ENCODE measurements at places on chromosomes 16 and 17.

- DNase-seq: no peak
Measured at GRCh38 chr17:37551788-37552187, 57.4 kb downstream of the SYNRG start.

DNA sequence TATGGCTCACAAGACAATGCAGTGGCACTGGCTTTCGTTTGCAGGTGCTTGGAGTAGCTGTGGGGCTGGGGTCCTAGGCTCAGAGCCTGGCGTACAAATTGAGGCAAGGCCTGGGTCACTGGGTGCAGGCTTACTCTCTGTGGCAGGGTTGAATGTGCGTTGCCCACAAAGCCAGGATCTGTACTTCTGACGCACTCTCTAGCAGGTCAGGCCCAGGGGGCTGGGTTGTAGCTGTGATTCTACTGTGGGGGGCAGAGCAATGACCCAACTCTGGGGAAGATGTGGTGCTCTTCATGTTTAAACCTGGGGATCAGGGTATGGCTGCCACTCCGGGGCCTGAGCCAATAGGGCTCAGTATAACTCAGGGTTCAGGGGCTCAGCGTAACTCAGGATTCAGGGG, 6.4 kb upstream of the PRSS21 start:
- no peak for DNase-seq

GRCh38 chr16:88810166-88810911, 1.4 kb downstream of the APRT start:
- DNase-seq: no peak

DNA sequence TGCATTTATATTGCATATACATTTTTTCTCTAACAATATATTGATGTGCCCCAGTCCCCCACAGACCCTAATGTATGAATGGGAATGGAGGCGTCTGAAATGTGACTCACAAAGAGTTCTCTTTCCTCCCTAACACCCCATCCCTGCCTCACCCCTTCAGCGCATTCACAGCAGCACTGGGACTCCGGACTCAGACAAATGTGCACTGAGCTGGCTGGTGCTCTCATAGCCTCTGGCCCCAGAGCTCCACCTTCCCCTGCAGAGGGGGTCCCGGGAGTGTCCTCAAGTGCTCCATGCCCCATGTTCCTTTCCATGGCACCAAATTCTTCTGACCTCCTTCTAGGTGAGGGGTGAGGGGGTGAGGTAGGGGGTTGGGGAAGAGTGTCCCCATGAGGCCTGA, 20.6 kb downstream of the NPTX1 start:
- DNase-seq: no peak

DNA sequence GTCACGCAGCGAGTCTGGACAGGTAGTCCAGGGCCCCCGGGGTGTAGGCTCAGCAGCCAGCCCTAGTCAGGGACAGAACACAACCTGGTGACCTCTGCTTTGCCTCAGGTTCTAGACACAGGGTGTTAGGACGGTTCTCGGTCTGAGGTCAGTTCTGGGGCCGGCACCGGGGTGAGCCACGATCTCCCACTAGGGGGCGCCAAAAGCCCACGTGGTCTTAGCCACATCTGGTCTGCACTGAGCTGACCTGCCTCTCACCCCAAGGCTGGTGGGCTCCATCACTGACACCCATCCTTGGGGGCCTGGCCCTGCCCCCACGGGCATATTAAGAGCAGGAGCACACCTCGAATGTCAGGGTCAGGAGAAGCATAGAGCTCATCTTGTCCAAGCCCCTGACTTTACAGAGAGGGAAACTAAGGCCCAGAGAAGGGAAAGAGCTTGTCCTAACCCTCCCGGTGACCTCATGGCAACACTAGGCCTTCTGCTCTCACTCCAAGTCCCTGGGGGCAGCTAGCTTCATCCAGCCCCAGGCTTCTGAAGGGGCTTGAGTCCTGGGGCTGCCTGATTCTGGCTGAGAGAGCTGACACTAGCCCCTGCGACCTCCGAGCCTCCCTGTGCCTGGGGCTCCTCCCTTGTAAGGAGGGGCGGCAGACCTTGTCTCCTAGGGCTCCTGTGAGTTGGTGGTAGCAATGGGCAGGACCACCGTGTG, 9.0 kb downstream of the SLC5A10 start:
- DNase-seq: peak; percentile 82

DNA sequence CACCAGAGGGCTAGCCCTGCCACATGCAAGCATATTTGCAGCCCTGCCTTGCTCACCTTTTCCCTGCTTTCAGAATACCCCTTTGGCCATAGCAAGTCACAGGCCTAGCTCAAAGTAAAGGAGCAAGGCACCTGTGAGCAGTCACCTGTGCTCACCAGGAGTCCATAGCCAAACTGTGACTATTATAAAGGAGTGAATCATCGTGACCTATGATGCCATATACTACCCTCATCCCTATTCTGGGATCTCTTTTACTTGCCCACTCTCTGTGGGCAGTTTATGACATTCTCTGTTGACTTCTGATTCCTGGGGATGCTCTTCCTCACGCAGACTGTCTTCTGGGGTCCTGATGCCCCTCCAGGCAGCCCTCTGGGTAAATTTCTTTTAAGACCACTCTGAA, 200.5 kb upstream of the NLRP1 start:
- DNase-seq: no peak

GRCh38 chr16:20181416-20181815, 107.7 kb upstream of the GPR139 start:
- no peak for DNase-seq

- DNase-seq: no peak
Measured at GRCh38 chr17:11730747-11731146, 132.5 kb downstream of the DNAH9 start.

- DNase-seq: peak; percentile 31
Measured at GRCh38 chr16:27374804-27375425, 27.1 kb upstream of the IL21R start.

DNA sequence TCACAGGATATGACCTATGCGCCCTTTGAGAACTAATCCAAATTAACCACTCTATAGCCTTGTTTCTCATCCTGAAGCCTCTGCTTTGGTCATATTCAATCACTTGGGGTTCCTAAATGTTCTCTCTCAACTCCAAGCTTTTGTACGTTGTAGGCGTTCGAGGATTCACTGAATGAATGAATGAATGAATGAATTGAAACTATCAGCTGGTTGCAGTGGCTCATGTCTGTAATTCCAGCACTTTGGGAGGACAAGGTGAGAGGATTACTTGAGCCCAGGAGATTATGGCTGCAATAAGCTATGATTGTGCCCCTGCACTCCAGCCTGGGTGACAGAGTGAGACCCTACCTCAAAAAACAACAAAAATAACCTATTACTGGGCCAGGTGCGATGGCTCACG, 5.9 kb upstream of the SUMO2 start:
- DNase-seq: no peak

DNA sequence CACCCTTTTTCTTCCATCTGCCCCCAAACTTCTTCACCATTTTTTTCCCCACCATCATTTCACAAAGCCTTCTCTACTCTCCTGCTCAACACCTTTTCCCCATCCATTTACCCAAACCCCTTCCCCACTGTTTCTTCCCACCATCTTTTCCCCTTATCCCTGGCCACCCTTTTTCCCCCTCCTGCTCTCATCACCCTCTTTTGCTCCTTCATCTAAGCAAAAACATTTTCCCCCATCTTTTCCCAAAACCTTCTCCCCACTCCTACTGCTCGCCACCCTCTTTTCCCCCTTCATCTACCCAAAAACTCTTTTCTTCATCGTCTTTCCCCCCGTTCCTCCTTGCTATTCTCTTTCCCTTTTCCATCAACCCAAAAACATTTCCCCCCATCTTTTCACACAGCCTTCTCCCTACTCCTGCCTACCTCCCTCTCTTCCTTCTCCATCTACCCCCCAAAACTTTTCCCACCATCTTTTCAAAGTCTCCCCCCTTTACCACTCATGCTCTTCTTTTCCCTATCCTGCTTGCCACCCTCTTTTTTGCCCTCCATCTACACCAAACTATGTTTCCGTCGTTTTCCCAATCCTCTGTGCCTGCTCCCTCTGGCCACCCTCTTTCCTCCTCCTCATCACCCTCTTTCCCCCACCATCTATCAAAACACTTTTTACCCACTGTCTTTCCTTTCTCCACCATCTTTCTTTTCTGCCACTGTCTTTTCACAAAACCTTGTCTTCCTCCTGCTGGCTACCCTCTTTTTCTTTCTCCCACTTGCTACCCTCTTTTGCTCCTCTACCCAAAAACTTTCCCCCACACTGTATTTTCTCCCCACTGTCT, 205.8 kb upstream of the WSB1 start:
- DNase-seq: no peak

DNA sequence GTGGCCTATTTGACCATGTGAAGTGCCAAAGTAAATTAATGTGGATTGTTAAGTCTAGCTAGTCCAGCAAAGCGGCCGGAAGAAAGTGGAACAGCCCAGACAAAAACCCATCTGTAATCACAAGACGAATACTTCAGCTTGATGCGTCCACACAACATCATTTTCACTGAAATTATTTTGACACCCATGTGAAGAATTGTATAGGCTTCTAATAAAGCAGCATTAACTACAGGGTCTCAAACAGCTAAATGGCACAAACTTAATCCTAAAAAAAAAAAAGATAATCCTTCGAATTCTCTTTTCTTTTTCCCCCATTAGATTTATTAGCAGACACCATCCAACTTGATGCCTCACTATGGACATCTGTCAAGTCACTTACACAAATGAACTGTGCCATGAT, 73.8 kb downstream of the TOX3 start:
- no peak for DNase-seq

DNA sequence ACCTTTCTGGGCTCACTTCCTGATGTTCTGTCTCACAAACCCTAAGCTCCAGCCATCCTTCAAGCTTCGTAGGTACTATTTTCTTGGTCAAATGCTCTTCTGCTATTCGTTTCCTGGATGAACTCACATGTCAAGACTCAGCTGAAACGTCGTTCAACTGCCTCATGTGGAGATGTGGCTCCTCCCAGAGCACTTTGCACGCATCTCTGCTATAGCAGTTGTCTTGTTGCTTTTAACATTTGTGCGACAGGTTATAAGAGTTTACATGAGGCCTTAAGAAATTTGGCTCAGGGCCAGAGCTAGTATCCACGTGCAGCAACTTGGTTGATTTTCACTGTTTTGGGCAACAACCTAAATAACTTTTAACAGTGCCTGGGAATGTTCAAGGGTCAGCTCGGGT, 2.8 kb upstream of the KRT40 start:
- no peak for DNase-seq

DNA sequence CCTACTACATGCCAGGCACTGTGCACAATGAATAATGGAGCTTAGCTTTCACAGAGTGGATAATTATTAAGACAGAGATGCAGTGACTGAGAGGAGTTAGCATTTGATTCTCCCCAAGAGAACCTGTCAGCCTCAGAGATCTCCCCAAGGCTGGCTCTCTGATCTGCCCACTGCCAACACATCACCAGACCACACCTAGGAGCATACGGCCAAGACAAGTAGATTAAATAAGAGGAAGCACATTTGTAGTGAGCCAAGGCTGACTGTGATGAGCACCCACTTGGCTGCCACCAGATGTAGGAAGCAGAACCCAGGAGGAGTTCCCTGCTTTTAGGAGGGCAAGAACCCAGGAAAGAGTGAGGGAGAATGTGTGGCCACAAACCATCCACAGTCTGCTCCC, 130.1 kb downstream of the SPACA3 start:
- no peak for DNase-seq

GRCh38 chr17:58432806-58433573, 15.7 kb upstream of the RNF43 start:
- no peak for DNase-seq

DNA sequence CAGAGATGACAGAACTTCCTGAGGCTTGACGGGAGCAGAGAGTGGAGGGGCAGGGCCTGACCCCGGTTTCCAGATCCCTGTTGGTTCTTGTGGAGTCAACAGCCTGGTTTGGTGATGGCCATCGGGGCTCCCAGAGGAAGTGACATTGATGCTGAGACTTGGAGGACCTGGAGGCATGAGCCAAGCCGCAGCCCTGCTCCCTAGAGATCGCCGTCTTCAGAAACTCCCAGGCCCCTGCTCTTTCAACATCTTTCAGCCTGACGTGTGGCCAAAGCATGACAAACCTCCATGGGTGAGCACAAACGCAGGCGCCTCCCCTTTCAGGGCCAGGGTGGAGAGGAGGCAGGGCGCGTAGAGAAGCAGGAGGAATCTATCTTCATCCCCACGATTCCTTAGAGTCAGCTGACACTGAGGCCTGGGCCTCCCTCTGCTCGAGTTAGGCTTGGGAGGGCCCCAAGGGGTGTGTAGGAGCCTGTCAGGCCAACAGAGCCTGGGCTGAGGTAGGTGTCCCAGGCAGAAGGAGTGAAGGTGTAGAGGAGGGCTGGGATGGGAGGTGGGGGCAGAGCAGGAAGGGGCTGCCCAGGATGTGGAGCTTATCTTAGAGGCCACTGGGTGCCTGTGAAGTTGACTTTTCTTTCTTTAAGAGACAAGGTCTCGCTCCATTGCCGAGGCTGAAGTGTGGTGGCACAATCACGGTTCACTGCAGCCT, 56.1 kb upstream of the MED9 start:
- DNase-seq: no peak

DNA sequence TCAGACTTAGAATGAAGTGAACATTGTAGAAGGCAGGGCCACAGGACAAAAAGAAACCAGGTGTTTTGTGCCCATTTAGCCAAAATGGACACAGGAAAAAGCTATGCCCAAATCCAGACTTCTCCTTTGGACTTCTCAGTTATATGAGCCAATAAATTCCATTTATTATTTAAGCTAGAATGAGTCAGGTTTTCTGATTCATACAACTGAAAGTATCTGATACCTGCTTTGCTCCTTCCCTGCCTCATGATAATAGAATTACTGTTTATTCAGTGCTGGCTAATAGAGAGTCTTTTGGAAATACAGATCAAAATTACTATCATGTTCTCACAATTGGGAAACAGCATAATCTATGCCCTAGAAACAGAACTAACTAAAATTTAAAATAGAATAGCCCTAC, 8.7 kb upstream of the CPD start:
- DNase-seq: no peak

DNA sequence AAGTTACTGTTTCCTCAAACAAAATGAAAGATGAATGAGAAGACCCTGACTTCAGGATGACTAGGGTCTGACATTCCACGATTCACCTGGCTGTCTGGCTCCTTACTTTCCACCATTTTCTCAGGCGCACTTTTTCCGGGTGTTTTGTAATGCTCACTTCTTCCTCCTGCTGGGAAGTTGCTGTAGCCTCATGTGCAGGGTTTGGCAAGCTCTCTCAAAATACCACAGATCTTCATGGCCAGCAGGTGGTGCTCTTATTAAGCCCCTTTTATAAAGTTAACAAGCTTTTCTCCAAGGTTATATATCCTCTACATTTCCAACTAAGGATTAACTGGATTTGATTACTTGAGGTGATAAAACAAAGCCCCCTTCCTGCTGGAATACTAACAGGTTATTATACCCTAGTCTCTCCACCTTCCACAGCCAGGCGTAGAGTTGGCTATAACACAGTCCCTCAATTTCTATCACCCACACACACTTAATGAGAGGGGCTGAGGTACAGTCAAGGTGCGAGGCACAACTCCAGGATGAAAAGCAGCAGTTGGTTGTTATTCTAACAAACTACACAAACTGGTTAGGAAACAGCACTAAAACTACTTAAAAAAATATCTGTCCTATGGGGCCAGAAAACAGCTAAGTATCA, 45.4 kb downstream of the STH start:
- DNase-seq: peak; percentile 66

GRCh38 chr17:55342800-55343585, 78.2 kb downstream of the HLF start:
- no peak for DNase-seq

GRCh38 chr17:59338498-59338897, 7.0 kb downstream of the YPEL2 start:
- no peak for DNase-seq

- DNase-seq: no peak
Measured at GRCh38 chr17:29620271-29620670, 2.4 kb downstream of the CORO6 start.
